Cortex of kidney (tissue), 1 donor: ENCODE measurements at places on chromosomes 11 and 22.

GRCh38 chr22:19961868-19962245, 20.2 kb upstream of the TXNRD2 start:
- DNase-seq = no peak

DNA sequence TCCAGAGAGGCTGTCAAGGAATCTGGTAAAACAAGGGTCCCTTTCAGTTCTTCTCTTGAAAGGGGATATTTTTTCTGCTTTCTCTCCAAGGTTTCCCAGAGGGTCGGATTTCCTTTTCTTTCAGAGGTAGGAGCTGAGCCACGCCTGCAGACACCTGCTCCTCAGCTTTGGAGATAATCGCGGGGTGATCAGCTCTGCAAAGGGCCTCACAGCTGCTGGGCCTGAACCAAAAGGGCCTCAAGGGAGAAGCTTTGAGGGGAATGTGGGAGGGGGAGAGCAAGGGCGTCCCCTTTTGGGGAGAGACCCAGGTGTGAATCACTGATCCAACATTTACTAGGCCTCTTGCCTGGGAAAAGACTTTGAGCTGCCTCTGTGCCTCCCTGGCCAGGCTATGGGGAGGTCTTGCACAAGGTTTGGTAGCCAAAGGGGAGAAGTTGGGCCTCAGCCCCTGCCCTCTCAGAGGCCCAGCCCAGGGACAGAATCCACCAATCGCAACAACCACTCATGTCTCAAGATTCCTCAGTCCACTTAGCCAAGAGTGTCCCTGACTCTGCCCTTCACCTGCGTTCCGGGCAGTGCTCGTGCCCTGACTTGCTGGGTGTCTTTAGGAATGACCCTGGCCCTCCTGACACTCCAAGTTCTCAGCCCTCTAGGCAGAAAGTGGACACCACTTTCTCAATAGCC, 14.0 kb upstream of the TP53I11 start:
- no peak for DNase-seq

DNA sequence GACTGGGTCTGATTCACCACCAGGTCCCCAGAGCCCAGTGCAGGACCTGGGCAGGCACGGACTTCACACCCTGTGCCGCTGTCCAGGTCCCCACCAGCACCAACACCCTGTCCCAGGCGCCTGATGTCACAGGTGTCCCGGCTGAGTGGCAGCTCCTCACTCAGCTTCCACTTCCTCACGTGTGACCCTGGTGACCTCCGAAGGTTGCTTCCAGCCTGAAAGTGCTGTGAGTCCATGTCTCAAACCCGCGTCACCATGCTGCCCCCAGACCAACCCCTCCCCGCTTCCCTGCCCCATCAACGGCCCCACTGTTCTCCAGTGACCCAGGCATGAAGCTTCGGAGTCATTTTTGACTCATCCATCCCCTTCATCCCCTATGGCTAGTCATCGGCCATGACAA, 25.7 kb upstream of the PICK1 start:
- DNase-seq = no peak

GRCh38 chr11:73147771-73148681, 5.9 kb upstream of the FCHSD2 start:
- DNase-seq = no peak

DNA sequence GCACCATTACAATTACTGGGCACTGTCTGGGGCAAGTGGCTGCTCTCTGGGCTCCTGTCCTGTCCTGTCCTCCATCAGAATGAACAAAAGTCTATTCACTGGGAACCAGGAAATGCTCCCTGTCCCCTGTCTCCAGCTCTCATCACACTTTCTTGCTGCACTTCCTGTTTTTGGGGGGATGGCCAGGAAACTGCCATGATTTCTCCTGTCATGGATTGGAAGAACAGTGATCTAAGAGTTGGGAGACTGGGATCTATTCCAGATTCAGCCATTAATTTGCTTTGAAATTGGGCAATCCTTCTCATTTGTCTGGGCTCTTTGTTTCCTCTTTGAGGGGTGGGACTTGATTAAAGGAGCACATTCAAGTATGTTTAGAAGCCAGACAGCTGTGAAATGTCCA, 61.4 kb upstream of the KIRREL3 start:
- DNase-seq = no peak

GRCh38 chr22:29480512-29481264, 670 bp downstream of the NEFH start:
- DNase-seq = no peak

DNA sequence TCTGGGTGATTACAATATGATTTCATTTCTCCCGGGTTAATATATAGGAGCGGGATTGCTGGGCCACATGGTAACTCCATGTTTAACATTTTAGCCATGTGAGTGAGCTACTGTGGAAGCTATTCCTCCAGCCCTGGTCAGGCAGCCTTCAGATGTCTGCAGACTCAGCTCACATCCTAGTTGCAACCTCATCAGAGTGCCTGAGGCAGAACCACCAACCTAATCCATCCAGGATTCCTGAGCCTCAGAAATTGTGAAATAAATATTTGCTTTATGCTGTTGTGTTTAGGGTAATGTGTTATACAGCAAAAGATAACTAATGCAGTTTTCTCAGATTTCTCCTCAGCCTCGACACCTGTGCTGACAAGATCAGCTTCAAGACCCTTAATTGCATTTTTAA, 676.8 kb downstream of the OPCML start:
- DNase-seq = no peak

- DNase-seq = no peak
Observed at GRCh38 chr11:91220476-91221202, 997.8 kb upstream of the CHORDC1 start.

DNA sequence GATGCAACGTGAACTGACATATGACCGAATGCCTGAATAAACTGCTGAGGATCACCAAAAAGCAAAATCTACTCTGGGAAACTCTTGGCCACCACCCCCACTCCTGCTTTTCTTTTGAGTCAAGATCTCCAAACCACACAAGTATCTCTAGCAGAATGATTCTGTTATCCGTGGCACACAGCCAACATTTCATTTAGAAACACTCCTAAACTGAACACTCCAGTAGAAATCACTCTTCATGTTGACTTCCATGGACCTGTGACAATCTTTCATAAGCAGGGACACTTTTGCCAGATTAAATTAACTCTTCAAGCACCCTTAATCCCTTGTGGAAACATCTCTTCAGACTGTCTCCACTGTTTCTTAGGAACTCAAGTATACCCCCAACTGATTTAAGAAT, 44.4 kb downstream of the VSIG10L2 start:
- no peak for DNase-seq

- DNase-seq = no peak
Observed at GRCh38 chr22:49522582-49523373, 304.9 kb downstream of the BRD1 start.

DNA sequence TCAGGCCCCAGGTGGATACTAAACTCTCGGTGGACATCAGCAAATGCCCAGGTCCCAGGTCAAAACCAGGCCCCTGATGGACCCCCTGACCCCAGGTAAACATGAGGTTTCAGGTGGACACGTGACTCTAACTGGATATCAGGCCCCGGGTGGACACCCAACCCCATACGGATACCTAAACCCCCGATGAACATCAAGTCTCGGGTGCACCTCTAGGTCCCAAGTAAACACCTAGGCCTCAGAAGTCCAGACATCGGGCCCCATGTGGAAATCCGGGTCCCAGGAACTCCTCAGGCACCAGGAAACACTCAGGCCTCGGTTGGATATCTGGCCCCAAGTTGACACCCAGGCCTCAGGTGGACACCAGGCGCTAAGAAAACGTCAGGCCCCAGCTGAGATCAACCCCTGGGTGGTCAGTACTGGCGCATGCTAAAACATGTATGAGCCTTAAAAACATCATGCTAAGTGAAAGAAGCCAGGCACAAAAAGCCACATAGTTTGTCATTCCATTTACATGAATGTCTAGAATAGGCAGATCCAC, 54.4 kb upstream of the SEPTIN5 start:
- no peak for DNase-seq

GRCh38 chr11:130999992-131000770, 83.9 kb upstream of the SNX19 start:
- DNase-seq = no peak

- no peak for DNase-seq
Observed at GRCh38 chr11:46160100-46160499, 38.8 kb upstream of the PHF21A start.

GRCh38 chr11:103683576-103683975, 352.9 kb upstream of the DDI1 start:
- no peak for DNase-seq

GRCh38 chr11:35107861-35108260, 31.1 kb upstream of the CD44 start:
- DNase-seq = no peak

DNA sequence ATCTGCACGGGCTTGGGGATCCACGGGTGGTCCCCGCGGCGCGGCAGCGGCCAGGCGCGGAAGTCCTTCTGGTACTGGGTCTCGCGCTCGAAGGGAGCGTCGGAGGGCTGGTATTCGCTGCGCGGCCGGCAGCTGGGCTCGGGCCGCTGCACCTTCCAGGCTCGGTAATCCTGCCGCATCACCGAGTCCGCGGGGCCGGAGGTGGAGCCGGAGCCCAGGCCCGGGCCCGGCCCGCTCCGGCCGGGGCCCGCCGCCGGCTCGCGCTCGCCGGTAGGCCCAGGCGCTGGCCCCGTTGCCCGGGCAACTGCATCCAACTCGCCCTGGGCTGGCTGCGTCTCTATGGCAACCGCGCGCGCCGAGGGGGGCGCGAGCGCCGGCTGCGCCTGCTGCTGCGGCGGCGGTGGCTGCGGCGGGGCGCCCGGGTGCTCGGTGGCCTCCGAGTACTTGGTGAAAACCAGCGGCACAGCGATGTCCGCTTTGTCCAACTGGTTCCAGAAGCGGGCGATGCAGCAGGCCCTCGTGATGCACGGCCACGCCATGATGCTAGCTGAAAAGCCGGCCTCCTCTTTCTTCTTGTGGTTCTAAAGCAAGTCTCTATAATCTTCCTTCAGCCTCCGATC, 897 bp downstream of the MAP6 start:
- no peak for DNase-seq

DNA sequence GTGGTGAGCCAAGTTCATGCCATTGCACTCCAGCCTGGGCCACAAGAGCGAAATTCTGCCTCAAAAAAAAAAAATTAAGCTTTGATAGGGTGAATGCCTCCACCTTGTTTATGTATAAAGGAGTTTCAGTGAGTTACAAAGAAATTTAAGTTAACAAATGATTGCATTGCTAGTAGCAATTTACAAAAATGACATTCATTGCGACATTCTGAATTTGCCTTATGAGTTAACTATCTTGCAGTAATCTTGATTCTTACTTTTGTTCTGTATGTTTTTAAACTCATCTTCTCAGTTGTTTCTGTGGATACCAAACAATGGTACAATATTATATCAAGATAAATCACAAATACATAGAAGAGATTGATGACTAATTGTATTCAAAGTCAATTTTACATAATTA, 207.0 kb downstream of the DDX10 start:
- DNase-seq = no peak

GRCh38 chr11:70145841-70146240, 57.3 kb upstream of the FADD start:
- no peak for DNase-seq

DNA sequence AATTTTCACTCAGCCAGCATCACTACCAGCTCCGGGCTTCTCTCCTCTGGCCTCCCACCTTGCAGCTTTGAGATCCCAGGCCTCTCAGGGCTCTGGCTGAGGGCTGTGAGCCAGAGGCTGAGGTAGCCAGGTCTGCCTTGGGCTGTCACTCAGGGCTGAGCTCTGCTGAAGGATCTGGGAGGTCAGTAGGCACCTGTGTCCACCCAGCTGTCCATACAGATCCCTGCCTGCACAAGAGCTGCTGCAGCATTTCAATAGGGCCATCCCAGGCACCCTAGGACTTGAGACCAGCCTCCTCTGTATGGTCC, 12.6 kb downstream of the KCNQ1OT1 start:
- no peak for DNase-seq

DNA sequence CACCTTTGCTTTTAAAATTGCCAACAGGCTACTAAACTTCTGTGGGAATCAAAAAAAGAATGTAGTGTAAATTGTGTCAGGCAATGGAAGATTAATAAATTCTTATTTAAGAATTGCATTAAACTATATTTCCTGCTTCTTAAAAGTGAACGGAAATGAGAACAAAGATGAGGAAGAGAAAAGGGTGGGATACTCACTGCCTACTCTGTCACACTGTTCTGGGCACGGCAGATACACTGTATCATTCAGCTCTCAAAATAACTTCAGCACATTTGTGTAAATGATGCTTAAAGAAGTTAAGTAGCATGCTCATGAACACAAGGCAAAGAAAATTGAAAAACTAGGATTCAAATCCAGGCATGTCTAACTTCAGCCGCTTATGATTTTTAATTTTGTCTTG, 218.7 kb downstream of the DCDC1 start:
- DNase-seq = no peak

- no peak for DNase-seq
Observed at GRCh38 chr22:42138972-42139371, 8.4 kb upstream of the CYP2D6 start.

DNA sequence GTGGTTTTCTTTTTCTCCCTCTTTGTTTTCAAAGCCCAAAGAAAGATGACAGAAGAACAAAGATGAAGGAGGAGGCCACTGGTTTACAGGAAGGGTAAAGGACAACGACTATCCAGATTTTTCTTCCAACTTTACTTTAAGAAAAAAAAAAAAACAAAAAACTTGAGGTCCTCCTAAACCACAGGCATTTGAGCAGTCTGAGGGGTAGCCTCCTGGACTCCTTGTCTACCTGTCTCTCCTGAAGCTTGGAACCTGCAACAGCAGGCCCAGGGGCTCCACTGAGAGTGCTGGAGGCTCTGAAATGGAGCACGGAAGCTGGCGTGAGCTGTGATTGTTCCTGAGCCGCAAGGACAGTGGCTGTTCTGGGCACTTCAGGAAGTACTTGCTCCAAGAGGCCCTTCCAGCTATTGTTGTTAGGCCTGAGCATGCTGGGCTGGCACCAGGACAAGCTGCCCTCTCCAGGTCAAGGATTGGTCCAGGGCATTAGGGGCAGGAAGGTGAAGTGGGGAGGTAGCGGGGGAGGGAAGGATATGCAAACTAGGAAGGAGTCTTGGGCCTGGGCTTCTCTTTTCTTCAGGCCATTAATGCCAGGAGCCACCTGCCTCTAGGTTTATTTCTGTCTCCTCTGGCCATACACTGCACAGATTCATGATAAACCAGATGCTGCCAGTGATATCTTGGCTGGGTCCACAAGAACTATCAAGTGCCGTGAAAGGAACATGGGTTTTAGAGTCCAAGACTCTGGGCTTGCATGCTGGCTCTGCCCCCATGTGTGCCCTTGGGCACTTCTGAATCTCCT, 147.3 kb downstream of the CCDC34 start:
- no peak for DNase-seq

DNA sequence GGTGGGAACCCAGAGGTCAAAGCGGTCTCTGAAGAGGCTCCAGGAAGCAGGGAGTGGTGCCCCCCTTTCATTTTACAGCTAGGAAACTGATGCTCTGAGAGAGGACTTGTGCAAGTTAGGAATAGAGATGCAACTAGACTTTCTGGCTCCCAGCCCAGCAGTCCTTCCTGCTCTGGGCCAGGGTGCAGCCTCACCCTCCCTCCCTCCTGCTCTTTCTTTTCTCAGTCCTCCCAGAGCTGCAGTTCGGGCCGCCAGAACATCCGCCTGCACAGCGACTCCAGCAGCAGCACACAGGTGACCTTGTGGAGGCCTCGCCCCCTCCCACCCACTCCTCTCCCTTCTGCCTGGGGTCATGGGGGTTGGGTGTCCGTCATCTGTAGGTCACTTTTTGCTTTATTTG, 51.5 kb downstream of the LHFPL7 start:
- DNase-seq = no peak

GRCh38 chr22:27348634-27349033, 452.9 kb downstream of the MN1 start:
- DNase-seq = no peak
